NCI-H146 (cell line): ENCODE measurements at places on chromosomes 2 and 18.

GRCh38 chr2:88711897-88712296, 20.4 kb downstream of the RPIA start:
- DNase-seq, result no peak

DNA sequence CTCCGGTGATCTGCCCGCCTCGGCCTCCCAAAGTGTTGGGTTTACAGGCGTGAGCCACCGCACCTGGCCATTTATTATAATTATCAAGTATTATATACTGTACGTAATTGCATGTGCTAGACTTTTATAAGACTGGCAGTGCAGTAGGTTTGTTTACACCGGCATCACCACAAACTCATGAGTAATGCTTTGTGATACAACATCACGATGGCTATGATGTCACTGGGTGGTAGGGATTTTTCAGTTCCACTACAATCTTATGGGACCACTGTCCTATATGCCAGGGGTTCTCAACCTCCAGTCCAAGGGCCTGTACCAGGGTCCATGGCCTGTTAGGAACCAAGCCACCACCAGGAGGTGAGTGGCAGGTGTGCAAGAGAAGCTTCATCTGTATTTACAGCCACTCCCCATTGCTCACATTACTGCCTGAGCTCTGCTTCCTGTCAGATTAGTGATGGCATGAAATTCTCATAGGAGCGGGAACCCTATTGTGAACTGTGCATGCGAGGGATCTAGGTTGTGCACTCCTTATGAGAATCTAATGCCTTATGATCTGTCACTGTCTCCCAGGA, 9.4 kb downstream of the SCYGR4 start:
- no peak for DNase-seq

- DNase-seq, result no peak
Observed at GRCh38 chr18:12296087-12296403, 12.0 kb upstream of the TUBB6 start.

GRCh38 chr2:72994282-72994990, 77.1 kb downstream of the SFXN5 start:
- DNase-seq, result no peak

GRCh38 chr2:127695491-127696472, 5.5 kb upstream of the SFT2D3 start:
- no peak for DNase-seq

- no peak for DNase-seq
Observed at GRCh38 chr2:194822657-194823056, 834.4 kb upstream of the SLC39A10 start.

DNA sequence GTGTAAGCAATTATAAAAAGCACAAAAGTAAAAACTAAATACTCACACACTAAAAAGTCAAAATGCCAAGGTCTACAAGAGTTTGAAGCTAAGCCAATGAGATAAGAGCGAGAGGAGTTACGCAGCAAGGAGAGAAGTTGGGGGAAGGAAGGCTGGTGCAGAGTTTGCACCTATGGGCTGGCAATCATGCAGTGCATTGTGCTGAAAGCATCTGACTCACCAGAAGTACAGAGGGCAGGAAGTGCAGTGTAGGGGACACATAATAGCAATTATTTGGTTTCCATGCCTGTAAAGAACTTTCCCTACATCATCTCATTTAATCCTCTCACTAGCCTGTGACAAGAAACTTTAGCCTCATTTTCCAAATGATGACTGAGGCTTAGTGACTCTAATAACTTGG, 142.7 kb upstream of the KYNU start:
- DNase-seq, result no peak

GRCh38 chr2:20035955-20036666, 15.3 kb downstream of the LAPTM4A start:
- no peak for DNase-seq

DNA sequence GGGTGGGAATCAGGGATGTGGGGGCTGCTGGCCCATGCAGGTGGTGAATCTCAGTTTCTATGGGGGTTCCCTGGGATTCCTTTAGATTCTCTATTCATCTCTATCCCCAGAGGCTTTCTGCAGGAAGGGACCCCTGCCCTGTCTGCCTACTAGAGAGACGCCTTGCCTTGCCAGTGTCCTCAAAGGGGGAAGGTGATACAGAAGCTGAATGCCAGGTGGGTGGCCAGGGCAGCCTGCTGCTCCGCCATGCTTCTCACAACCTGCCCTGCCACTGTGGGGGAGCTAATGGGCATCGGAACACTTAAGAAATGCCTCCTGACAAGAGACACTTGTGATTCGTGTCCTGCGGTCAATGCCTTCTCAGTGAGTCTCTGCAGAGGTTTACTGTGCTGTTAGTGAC, 368.4 kb downstream of the EN1 start:
- DNase-seq, result no peak

DNA sequence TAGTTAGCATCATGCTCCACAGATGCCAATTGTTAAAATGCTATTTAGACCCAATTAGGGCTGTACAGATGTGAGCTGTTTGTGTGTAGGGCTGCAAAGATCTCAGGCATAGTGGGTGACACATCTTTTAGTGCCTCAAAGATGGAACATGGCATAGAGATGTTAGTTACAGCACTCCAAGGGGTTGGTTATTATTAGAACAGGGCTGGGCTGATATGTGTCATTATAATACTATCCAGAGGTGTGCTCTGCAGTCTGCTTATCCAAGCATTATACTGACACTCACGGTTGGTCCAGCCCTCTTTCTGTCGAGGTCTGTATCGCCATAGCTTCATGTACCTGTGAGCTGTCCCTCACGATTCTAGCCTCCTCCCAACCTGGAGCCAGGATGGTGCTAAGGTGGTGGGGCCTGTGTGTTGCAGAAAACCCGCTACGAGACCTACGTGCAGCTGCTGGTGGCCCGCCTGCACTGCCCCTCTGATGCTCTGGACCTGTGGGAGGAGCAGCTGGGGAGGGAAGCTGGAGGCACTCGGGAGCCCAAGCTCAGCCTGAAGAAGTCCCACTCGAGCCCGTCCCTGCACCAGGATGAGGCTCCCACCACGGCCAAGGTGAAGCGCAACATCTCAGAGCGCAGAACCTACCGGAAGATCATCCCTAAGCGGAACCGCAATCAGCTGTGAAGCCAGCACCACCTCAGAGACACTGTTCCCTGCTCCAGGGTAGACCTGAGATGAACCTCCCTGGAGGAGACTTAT, 27.1 kb downstream of the PSD4 start:
- DNase-seq, result no peak

- DNase-seq, result no peak
Observed at GRCh38 chr2:107811411-107811810, 15.3 kb upstream of the RGPD4 start.

DNA sequence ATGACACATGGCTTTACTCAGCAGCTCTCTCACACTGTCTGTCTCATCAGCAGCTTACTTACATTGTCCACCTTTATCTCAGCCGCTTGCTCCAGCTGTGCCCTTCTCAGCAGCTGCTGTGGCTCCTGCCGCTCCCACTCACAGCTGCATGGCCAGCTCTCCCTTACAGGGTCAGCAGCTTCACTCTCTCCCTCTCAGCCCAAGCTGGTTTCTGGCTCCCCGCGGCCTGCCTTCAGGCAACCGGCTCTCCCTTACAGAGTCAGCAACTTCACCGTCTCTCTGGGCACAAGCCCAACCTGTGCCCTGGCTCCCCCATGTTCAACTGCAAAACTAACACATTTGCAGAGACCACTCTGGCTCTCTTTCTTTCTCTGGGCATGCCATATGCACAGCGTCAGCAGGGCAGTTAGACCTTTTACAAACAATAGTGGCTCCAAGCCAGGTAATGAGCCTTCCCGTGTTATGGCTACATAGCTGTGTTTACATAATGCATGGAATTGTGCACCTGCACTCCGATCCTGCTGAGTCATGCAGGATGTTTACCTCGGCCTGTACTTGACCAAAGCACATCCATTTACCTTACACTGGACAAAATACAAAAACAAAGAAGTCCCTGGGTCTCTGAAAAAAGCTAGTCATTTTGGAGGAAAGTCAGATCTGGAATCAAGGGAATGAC, 167.3 kb downstream of the DOK6 start:
- DNase-seq, result peak; percentile 9

DNA sequence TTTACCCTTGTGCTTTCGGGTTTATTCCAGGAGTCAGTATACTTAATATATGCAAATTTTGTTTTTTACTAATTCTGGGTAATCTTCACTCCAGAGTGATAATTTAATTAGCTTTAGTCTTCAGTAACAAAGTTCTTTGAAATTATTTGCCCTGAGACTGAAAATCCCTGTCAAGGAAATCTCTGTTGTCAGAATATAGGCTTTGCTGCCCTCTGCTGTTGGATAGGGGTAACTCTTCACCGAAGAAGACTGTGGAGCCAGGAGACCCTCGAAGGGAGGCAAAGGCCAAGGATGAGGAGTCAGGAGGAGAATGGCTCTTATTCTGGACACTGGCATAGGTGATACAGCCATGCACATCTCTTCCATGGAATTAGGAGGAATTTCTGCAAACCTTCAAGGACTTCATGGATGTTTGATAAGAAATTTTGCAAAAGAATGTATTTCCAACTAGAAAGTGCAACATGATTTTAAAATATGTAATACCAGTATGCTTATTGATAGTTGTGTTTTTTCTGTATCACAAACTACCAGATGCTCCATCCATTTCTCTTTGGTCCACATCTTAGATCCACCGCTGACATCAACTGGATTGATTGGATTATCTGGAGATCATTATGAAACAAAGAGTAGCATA, 182.3 kb downstream of the RDH14 start:
- peak; percentile 8 for DNase-seq

- no peak for DNase-seq
Observed at GRCh38 chr18:12258719-12259705, 4.9 kb downstream of the CIDEA start.

- DNase-seq, result peak; percentile 61
Observed at GRCh38 chr2:15730545-15731212, 139.0 kb downstream of the DDX1 start.

GRCh38 chr2:27049422-27050280, 1.8 kb upstream of the AGBL5 start:
- DNase-seq, result peak; percentile 83

DNA sequence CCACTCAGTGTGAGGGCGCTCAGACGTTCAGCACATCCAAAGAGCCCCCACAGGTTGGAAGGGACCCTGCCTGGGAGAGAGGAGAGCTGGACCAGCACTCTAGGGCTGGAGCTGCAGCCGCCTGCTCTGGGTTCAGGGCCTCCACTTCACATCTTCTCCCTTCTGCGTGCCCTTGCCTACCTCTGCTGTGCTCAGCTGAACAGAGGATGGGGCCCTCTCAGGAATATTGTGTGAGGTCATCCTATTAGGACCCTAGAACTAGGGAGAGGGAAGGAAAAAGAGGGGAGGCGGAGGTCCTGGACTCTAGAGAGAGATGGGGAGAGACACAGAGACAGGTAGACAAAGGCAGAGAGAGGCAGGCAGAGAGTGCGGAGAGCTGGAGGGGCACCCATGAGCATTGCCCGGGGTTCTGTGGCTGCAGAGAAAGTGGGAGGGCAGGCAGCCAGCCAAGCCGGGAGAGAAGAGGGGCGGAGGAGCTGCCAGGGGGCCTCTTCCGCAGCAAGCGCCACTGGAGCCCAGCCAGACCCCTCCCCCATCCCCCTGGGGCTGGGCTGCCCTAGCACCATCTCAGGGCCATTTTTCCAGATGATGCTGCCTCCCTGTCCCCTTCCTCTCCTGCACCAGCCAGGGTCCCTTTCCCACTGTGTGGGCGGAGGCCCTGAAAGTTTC, 8.3 kb upstream of the TNS1 start:
- DNase-seq, result no peak

DNA sequence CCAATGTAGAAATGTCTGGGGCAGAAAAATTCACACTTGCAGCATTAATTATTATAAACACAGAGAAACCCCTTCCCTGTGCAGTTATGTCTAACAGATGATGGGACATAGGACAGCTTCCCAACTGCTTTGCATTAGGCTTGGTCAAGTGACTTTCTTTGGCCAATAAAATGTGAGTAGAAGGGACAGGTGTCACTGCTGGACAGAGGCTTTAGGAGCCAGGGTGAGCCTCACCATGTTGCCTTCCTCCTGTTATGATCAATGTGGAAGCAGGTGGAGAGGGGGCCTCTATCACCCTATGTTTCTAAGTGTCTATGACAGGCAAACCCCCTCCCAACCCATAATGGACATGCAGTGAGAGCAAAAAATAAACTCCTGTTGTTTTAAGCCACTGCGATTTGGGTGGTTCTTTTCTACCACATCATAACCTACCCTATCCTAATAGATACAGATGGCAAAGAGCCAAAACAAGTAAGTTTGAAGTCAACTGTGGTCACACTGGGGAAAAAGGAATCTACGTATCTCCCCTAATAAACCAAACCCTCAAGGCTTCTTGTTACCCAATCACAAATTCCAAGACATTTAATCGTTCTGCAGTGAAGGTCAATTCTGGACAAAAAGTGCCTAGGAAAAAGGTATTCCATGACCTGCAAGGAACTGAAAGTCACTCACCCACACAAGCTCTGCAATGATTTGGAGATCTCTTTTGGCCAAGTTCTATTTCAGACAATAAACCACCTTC, 28.6 kb upstream of the POU3F3 start:
- DNase-seq, result no peak

GRCh38 chr18:62324917-62325805, at the start of gene TNFRSF11A:
TNFRSF11A (plus strand) TSS chr18:62325310; CDS start chr18:62325353, 43 bp downstream.
- DNase-seq, result peak; percentile 86

DNA sequence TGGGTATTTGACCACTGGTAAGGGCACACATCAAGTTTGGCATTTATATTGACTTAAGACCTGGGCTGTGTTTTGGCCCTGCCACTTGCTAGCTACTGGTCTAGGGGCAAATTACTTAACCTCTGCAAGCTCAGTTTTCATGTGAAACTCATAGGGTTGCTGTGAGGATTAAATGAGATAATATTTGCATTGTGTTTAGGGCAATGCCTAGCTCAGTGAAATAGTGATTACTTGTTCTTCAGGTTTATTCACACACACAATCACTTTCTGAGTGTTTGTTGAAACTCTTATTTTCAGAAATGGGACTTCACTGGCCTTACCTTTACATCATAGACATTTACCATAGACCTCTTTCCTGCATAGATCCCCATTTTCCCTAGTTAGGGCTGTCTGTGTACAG, 12.3 kb downstream of the CERS6 start:
- DNase-seq, result no peak

DNA sequence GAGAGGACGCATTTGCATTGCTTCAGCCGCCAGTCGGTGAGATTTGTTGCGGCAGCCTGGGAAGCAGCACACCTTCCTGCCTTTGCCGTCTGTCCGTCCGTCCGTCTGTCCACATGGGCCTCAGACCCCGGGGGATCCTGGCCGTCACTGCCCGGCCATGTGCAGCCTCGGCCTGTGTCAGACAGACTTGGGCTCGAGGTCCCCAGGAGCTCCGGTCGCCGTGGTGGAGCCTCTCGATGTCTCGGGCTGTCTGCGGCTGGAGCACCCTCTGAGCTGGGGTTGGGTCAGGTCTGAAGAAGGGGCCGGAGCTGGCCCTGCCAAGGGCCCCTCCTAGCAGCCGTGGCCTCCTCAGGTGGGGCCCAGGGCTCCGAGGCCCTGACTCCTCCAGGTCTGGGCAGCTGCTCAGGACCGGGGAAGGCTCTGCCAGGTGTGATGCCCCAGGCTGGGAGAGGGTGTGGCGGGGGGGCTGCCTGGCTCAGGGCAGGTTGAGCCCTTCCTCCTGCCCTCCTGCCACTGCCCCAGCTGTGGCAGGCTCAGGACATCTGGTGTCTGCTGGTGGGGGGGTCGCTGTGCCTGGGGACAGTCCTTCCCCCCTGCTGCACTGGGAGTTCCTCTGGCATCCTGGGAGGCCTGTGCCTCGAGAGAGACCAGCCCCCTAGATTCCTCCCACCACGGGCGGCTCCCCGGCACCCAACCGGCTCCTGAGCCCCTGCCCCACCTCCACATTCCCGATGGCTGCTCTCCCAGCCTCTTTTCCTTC, 11.8 kb downstream of the NEU4 start:
- DNase-seq, result no peak

- no peak for DNase-seq
Observed at GRCh38 chr2:202251494-202251893, 13.1 kb upstream of the SUMO1 start.

- no peak for DNase-seq
Observed at GRCh38 chr18:44539926-44540325, 140.8 kb upstream of the SETBP1 start.
